Posterior cingulate gyrus (tissue), 11 donors: ENCODE measurements at places on chromosomes 1 and 21.

DNA sequence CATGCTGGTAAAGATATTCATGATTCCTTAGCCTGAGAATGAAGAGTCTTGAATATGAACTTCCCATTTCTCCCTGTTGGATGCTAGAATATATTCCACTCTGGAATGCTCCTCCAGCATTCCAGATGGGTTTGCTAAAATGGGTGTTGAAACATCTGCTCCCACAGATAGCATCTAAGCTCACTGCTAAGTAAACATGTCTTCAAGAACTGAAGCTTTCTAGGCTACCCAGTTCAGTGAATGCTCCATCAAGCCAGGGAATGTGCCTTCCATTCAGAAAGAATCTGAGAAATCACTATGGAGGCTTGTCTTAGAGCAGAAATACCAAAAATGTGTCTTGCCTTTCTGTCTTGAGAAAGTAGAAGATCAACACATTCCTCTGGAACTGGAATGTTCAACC, 81.1 kb downstream of the TNFSF18 start:
- no peak for DNase-seq

GRCh38 chr1:61233121-61233660, 150.8 kb downstream of the NFIA start:
- no peak for DNase-seq

DNA sequence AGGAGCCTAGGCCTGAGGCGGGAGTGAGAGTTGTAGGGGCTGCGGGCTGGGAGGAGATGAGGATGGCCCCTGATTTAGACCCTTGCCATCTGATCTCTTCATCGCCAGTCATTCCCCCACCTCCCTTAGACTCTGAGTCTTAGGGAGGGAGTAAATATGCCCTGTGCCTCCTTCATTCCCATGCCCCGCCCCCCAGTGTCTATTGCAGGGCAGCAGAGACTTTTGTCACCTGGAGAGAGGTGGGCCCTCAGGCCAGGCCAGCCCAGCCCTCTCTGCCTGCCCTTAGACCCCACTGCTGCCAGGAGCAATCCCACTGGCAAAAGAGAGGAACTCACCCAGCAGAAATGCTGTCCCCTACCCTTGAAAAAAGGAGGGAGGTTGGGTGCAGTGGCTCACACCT, 3.2 kb upstream of the MFAP2 start:
- DNase-seq = no peak

DNA sequence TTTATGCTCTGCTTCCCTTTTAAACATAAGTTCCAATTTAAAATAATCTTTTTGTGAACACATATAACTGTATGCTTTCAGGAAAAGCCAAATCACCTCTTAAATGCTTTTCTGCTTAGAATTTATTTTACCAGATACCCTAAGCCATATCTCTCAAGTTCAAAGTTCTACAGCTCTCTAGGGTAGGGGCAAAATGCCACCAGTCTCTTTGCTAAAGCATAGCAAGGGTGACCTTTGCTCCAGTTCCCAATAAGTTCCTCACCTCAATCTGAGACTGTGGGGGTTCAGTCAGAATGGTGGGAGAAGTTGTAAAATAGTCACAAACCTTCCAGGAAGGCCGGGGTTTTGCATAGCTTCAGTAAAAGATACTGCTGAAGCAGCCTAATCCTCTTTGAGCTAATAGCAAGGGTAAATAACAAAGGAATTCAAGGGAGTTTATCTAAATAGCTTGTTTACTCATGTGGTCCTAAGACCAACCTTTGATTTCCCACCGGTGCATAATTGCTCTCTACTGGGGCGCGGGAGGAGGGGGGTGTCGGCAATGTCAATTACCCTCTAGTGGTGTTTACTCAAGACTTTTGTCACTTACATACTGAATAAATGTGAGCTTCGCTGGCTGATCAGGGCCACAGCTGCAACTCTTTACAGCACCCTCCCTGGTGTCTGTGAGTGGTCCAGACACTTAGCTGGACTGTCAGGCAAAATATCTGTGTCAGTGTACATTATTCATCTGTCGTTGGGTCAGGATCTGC, 1376.2 kb downstream of the NCAM2 start:
- no peak for DNase-seq
